DMS79 treated with DMSO at 0.1 percent for 48 hours (cell line): ENCODE measurements at places on chromosomes 6 and 20.

GRCh38 chr6:43952746-43953145, 174.5 kb downstream of the MRPL14 start:
- DNase-seq: no peak

GRCh38 chr6:27138837-27139755, 108.4 kb upstream of the PRSS16 start:
- DNase-seq: no peak

- DNase-seq: peak; percentile 92
Observed at GRCh38 chr6:39347906-39348585, 25.5 kb upstream of the KCNK16 start.

DNA sequence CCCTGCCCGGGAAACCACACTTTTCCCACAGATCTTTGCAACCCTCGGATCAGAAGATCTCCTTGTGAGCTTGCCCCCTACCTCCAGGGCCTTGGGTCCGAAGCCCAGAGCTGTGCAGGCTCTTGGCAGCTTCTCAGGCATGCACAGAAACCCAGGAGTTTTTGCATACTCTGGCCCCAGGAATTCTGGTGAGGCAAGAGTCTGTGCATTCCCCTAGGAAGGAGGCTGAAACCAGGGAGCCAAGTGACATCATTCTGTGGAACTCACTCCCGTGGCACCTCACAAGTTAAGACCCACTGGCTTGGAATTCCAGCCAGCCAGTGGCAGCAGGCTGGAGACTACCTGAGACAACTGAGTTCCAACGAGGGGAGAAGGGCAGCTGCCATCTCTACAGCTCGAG, 100.1 kb downstream of the TNFRSF21 start:
- DNase-seq: no peak

GRCh38 chr20:36270744-36271638, 34.7 kb downstream of the AAR2 start:
- no peak for DNase-seq

- DNase-seq: no peak
Observed at GRCh38 chr20:51500311-51500710, 42.2 kb downstream of the NFATC2 start.
